ENCODE measurements at places on chromosomes 11 and 22.

DNA sequence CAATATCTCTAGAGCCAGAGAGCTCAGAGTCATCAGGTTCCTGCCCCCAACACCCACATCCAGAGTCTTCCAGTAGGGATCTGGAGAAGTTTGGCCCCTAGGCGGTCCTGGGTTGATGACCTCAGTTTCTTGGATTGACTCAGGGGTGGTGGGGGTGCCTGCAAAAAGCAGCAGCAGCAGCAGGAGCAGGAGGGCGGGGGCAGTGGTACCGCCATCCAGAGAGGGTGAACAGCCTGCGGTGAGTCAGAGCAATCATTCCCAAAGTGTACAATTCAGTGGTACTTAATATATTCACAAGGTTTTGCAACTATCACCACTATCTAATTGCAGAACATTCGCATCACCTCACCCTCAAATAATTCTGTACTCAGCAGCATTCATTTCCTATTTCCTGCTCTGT, 9.9 kb upstream of the SEC14L3 start:
- DNase-seq: no peak

DNA sequence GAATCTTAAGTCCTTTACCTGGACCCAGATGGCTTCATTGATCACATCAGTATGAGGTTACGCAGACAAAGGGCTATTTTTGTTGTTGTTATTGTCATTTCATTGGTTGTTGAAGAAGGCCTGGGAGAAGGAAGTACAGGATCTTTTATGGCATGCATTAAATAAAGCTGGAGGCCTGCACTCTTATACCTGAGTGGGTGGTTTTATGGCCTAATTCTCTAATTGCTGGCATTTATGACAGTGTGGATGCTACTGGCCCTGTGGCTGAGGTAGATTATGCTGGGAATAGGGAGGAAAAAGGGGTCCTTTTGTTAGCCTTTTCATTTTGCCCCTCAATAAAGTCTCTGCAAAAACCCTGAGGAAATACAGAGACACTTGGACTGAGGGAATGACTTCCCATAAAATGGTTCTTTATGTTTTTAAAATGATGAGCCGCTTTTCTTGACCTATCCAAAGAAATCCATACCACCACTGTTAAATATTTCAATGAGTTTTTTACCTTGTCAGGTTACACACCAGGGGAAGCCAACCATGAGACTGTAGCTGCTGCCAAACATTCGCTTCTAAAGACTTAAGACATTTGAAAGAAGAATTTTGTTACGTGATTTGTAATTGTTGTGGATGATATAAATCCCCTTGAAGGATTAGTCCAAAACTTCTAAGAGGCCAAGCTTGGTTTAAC, 6.8 kb downstream of the KMT2A start:
- no peak for DNase-seq

DNA sequence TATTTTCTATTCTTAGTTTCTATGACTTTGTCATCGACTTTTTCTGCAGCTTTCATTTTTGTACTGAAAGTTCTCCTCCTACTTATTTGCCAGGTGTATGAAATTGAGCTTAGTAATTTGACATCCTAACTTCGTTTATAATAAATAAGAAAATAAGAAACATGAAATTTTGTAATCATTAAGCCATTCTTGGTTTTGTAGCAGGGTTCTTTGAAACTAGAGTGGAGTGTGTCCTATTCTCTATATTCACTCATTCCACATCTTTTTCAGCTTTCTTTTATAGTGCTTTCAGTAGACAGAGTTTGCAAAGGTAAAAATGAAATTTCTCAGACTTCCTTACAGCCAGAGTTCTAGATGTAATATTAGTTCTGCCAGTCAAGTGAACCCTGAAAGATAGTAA, 47.8 kb downstream of the FANCF start:
- DNase-seq: no peak

- DNase-seq: peak; percentile 48
These were observed 26.0 kb downstream of the IL10RA start for GRCh38 chr11:118012083-118012669.

- DNase-seq: no peak
These were observed 17.2 kb downstream of the OPCML start for GRCh38 chr11:133515107-133515506.

GRCh38 chr11:65036931-65037330, 4.1 kb upstream of the SAC3D1 start:
- no peak for DNase-seq

GRCh38 chr22:40578171-40578570, 58.3 kb downstream of the MRTFA start:
- DNase-seq: peak; percentile 13

- no peak for DNase-seq
These were observed 120.5 kb downstream of the MN1 start for GRCh38 chr22:27681037-27681436.

GRCh38 chr11:113084297-113084696, 123.1 kb downstream of the NCAM1 start:
- DNase-seq: no peak

DNA sequence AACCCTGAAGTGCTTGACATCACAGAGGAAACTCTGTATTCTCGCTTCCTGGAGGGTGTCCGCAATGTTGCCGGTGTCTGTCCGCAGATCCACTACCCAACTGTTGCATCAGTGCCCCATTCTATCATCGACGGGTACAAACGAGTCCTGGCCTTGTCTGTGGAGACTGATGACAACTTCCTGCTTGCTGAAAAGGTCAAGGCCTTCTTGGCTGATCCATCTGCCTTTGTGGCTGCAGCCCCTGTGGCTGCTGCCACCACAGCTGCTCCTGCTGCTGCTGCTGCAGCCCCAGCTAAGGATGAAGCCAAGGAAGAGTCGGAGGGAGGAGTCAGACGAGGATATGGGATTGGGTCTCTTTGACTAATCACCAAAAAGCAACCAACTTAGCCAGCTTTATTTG, 42.9 kb upstream of the DAGLA start:
- no peak for DNase-seq

DNA sequence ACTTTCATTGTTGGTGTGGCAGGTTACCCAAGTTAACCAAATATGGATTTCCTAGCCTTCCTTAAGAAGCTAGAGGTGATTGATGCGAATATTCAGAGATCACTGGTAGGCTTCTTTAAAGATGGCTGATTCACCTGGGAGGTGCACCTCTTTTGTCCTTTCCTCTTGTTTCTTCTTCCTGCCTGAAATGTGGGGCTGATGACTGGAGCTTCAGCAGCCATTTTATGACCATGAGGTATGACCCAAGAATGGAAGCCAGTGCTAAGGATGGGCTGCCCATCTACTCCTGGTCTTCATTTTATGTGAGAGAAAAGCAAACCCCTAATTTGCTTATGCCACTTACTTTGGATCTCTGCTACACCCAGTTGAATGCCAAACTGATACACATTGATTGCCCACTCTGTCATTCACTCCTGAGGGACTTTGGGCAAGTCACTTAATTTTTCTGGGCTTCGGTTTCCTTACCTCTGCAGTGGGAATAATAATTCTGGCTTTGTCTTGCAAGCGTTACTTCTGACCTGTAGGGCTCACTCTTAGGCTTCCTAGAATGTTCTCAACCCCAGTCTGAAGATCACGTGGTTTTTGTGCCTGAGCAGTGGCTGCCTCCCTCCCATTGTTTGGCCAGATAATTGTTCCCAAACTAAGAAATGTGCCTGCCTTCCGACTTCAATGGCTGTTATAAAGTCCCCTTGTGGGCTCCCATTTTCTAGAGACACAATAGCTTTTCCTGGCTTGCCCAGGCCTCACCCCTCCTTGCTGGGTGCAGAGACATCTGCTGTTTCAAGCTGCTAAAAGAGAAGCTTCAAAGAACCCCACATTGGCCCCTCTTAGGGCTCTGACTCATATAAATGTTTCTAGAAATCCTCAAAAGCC, 243.1 kb downstream of the ST3GAL4 start:
- DNase-seq: no peak

DNA sequence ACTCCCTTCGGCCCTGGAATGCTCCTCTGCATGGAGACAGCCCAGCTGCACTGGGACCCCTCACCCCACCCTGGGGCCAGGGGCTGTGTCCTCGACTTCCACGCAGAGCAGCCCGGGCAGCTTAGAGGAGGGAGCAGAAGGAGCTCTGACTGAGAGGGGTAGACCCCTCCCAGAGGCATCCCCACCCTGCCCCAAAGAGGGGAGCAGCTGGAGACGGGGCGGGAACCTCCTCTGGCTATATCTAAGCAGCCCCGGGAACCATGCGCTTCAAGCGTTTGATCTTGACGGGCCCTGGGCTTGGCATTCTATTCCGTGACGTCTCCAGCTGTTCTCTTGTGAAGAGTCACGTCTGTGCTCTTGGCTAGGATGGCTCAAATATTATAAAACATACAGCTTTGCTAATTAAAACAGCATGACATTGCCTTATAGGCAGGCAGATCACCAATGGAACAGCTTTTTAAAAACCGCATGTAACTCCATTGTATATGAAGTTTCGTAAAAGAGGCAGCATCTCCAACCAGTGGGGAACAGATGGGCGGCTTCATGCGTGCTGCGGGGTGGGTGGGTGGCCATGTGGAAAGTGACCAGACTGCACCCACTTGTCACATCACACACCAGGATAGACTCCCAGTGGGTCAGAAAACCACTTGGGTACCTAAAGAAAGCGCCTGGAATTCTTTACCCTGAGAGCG, 7.7 kb downstream of the KCNQ1 start:
- no peak for DNase-seq

DNA sequence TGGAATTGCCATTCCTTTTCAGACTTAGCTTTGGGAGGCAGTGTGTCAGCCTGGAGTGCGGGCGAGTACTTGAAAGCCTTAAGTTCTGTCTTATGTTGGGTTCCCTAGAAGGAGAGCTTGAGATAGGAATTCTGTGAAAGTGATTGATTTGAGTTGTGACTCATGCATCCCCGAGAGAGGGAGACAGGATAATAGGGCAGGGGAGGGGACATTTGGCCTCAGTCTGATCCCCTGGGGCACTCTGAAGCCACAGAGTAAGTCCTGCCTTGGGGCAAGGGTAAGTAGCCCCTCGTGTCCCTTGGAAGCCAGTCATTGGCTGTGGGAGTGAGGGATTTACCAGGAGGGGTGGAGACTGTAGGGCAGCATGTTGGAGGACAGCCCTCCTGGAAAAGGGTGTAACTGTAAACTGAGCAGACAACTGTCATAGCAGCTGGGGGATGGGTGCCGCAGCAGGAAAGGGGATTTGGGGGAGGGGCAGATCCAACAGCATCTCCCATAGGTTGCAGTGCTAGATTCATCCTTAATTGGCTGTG, 44.0 kb downstream of the KIAA1671 start:
- DNase-seq: no peak

All from activated CD4-positive, alpha-beta T cell treated with anti-CD3 and anti-CD28 coated beads, Interleukin-2, amount 50 U/mL, for 48 hours (primary cell).